ENCODE measurements at places on chromosomes 3 and 15. TPM values are rescaled to one million over a fixed set of nuclear protein-coding genes. Genes with fewer than 3 reads are reported as not detected.

MYD88 gene
- 38.4 TPM for polyA plus RNA-seq

CHL1 gene
- 1.9 TPM for polyA plus RNA-seq

NR2E3 gene
- polyA plus RNA-seq: 0.56 TPM

LXN gene
- polyA plus RNA-seq: 156 TPM

GOLGA8G gene
- polyA plus RNA-seq: 0.78 TPM

MCF2L2 gene
- 3.0 TPM for polyA plus RNA-seq

GMNC gene
- not detected for polyA plus RNA-seq

ACAN gene
- polyA plus RNA-seq: 0.89 TPM

KLHL6 gene
- 2.3 TPM for polyA plus RNA-seq

SOX14 gene
- polyA plus RNA-seq: not detected

SNRPN gene
- polyA plus RNA-seq: 273 TPM

ACOX2 gene
- 62.0 TPM for polyA plus RNA-seq

ABI3BP gene
- 88.4 TPM for polyA plus RNA-seq

OIP5 gene
- polyA plus RNA-seq: 7.9 TPM

DENND6A gene
- polyA plus RNA-seq: 22.2 TPM

LAMB2 gene
- polyA plus RNA-seq: 361 TPM

All from right lung (tissue), 10 donors.